ENCODE measurements at places on chromosomes 7 and 10.

DNA sequence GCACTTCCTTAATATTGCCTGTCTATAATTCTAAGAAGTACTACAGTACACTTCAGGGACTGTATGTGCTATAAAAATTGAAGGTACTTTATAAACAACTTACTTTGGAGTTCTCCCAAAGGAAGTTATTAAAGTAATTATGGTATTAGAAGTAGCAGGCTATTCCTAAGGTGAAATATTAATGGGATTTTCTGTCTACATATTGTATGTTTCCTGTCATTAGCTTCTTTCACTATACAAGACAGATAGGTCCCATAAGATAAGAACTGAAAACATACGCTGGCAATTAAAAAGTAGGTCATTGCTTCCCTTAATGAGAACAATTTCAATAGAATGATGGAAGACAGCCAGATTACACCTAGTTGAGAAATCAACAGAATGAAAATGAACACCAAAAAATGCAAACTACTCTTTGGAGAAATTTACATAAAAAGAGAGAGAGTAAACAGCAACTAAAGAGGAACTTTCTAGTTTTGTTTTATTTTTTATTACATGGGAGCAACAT is 147.0 kb downstream of the HBP1 start:
- no peak for DNase-seq

DNA sequence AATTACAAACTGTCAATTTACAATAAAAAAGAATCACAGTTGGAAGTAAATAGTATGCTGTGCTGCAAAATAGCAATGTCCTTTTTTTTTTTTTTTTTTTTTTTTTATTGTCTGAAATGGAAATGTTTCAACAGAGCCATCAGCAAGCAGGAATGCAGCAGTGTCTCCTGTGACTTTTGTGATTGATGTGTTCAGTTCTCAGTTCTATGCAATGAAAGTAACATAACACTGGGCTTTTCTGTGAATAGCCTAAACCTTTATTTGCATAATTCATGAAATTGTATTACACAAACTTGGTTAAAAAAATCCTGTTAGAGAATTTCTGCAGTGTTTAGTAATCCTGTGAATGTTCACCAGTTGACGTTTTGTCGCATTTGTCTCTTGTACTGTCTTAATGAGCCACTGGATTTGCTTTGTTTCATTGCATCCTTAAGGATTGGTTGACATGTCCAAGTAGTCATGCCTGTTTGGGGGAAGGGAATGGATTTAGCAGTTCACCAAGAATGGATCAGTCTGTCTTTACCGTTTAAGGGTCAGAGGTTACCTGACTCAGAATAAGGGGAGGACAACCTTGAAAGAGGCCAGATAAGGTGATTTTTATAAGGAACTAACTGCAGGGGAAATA is 192.7 kb downstream of the MLLT10 start:
- no peak for DNase-seq

DNA sequence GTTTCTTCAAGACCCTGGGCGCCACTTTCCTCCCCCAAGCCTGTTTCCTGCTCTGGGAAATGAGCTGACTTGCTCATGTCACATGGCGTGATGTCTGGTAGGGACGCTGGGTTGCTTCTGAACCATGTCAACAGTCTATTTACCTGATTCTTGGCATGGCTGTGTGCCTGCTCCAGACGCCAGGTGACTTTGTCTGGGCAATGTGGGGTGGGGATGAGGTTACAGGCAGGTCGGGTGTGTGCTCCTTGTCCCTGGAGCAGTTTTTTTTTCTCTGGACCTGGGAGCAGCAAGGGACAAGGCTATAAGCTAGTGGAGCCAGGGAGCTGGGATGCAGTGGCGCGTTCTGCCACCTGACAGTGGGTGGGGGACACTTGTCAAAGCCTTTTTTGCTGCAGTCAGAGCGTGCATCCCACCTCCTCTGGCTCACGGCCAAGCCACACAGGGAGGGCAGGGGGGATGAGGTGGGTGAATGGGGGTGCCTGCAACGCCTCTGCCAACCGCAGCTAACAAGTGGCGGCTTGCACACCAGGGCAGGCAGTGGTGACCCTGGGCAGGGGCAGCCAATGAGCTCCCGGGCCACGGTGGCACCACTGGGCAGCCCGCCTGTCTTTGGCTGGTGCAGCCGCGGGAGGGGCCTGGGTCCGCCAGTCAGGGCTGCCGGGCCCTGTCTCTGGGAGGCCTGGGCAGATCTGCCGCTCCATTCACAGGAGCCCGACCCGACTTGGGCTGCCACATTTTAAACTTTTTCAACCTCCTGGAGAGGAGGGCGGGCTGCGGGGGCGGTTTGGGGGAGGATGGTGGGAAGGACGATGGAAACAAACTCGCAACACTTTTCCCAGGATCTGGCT is 22.9 kb downstream of the DNAJB12 start:
- DNase-seq, result no peak

DNA sequence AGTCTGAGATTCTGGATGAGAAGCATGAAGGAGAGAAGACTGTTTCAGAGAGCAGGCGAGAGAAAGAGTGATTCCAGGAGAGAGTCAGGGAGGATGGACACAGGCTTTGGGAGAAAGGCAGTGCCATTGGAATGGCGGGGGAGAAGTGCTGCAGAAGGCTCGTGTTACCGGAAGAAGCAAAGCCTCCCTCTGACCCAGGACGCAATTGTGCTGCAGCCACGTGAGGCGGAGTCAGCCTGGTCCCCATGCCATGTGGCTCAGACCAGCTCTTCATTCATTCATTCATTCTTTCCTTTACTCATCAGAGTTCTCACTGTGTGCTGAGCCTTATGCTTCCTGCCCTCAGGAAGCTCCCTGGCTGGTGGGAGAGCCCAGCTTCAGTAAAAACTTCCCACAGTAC is 49.2 kb upstream of the COL13A1 start:
- DNase-seq, result no peak

GRCh38 chr10:113316506-113316905 is 236.3 kb upstream of the HABP2 start:
- no peak for DNase-seq

DNA sequence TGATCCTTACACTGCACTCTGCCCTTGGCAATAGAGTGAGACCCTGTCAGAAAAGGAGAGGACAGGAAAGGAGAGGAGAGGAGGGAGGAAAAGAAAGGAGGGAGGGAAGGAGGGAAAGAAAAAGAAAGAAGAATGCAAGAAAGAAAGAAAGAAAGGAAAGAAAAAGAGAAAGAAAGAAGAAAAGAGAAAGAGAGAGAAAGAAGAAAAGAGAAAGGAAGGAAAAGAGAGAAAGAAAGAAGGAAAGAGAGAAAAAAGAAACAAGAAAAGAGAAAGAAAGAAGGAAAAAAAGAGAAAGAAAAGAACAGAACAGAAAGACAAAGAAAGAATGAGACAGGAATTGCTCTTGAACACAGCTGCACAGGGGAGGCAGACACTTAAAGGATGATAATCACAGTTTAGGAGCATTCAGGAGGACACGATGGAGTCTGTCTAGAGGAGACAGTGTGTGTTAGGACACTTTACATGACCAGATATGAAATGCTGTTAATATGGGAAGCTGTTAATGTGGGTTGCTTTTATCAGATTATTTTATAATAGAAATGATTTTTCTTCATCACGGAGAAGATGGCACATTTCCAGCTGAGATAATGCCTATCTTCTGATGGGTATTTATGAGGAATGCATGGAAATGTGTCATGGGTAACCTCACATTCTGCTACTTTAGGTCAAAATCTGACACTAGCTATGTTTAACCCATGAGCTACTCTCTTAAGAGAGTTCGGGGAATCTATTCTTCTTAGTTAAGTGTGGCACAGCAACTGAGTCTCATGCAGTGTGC is 160.5 kb downstream of the BAMBI start:
- DNase-seq, result no peak

GRCh38 chr10:80908611-80909010 is 370.9 kb downstream of the SH2D4B start:
- no peak for DNase-seq

- no peak for DNase-seq
These were observed 195.6 kb downstream of the CYP26A1 start for GRCh38 chr10:93269281-93269680.

DNA sequence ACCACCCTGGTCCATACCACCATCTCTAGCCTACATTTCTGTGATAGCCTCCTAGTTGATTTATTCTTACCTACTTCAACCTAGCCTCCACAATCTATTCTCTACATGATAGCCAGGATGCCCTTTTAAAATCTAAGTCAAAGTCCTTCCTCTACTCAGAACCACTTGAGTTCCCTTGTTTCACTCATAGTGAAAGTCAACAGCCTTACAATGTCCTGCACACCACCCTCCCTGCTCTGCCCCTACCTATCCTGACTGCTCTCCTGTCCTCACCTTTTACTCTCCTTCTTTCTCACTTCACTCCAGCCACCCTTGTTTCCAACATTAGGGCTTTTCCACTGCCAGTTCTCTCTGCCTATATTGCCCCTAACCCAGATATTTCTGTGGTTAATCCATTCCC is 146.7 kb downstream of the GRM3 start:
- DNase-seq, result no peak

- no peak for DNase-seq
These were observed 23.5 kb upstream of the ABLIM1 start for GRCh38 chr10:114681542-114681941.

DNA sequence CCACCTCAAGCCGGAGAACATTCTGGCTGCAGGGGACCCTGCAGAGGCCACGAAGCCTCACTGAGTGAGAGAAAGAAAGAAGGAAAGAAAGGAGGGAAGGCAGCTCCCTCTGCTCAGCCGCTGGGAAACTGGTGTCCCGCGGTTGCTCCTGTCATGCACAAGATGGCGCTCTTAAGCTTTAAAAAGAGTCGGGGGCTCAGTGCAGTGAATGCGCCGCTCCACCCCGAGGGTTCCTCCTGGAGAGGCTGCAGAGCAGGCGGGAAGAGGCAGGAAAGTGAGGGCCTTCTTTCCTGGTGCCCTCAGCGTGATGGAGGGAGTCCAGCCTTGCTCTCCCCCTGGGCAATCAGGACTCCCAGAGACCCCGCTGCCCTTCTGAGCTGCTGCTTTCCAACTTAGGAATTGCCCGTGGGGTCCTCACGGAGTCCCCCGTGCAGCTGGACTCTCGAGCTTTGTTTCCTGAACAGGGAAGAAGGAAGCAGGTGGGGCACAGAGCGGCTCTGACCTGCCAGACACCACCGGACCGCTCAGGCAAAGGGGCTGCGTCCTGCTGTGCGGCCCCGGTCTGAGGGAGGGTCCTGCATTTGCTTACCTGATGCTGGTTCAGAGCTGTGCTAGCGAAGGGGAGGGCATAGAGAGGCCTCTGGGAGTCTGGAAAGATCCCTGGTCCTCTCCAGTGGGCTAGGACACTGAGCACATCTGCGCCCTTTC is 141.9 kb upstream of the MKI67 start:
- DNase-seq, result no peak

DNA sequence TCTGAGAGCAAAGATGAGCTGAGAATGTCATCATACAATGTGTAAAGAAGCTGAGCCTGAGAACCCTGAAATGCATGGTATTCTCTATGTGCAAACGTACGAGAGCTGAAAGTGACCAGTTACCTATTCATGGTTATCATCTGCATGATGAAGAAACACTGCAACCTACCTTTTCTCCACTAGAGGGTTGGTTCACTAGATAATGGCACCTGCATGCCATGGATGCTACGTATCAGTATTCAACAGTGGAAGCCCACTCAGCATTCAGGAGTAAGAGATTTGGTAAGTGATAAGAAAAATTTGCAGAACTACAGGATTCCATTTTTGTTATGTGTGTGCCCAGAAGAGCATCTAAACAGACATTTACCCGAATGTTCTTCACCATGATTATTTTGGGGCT is 145.4 kb downstream of the PTPRN2 start:
- DNase-seq, result no peak

DNA sequence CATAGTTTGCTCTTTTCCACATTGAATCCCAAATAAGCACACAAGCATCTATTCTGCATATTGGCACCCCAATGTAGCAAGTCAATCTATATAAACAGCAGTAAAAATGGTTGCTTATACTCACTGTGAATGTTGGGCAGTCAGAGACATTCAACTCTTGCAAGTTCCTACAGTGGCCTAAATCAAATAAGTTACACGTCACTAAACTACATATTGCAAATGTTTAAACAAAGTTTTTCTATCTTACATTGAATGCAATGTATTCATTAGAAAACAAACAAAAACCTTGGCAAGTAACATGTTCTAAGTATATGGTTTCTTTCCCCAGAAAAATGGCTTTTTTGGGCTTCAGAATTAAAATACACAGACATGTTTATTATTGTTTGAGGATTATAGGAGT is 19.0 kb downstream of the LRRC17 start:
- no peak for DNase-seq

DNA sequence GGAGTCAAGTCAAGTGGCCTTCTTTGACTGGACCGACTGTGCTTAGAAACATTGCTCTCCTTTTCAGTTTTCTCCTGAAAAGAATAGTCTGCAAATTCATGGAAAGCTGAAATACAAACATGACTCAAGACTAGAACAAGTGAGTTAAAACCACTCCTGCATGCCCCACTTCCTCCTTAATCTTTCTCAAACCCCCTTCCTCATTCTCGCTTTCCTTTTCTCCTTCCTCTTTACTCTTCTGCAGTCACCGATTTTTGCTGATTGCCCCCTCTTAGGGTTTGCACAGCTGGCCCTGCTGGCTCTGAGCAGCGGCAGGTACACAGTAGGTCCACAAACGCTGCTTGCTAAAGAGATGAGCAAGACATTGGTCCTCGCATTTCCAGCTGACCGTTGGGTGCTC is 34.8 kb upstream of the MKI67 start:
- DNase-seq, result no peak

DNA sequence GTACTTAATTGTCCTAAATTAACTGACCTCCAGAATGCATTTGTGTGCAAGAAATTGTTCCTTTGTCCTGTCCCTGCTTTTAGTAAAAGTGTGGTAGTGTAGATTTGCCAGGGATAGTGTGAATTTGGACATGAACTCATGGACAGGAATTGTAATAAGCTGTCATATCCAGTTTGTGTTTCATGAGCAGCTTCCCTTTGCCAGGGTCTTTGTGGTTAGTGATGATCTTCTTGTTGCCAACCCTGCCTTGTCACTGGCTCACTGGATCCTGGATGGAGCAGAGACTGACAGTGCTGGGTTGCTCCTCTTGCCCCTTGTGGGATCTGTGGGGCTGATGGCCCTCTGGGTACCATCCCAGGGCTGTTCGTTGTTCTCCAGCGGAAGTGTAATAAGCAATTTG is 110.1 kb downstream of the CCNY start:
- DNase-seq, result no peak

DNA sequence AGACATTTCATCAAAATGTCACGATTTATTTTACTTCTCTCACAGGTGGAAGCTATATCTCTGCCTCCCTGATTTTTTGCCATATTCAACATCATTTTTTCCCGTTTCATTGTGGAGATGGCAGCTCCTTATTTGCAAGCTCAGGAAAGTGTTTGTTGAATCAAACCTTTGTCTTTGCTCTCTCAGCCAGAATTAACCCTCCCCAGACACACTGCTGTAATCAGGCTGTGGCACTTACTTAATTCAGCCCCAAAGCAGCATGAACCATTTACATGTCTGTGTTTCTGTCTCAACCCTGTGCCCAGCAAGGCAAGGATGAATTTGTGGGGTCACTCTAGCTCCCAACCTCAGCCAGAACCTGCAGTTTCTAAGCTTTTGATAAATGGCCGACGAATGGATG is 397.2 kb downstream of the TCERG1L start:
- DNase-seq, result no peak

DNA sequence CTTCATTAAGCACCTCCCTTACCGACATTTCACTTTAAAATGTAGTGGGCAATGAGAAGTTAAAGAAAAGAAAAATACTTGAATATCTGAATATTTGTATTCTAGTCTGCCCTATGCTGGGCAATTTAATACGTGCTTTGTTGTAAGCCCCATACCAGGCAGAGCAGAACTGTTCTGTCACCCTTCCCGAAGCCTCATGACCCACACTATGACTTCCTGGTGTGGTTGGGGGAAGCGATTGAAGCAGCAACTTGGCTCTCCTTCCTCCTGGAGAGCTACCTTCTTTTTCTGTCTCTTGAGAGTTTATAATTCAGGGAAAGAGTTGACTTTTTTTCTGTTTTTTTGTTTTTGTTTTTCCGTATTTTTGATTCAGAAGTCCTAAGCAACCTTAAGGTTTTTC is 243.7 kb downstream of the INHBA start:
- no peak for DNase-seq
